ENCODE measurements at places on chromosomes 4 and X.

- DNase-seq, result no peak
Measured at GRCh38 chr4:7333024-7333780, 101.5 kb downstream of the PSAPL1 start.

DNA sequence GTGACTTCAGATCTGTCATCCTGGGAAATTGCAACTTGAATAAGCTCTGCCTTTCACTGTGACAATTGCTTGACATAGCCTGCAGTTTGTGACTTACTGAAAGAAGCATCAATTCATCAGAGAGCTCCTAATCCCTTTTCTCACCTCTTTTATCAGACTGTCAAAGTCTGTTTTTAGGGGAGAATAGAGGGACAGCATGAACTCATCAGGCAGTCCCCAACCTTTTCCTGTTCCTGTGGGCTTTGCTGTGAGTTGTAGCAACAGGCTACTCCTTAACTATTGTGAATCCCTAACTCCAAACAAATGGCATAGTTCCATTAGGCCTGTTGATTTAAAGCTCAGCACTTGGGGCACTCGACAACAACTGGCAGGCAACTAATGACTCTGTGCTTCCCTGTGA is 64.9 kb downstream of the DOCK11 start:
- DNase-seq, result no peak

GRCh38 chrX:56803850-56804681 is 75.0 kb downstream of the NBDY start:
- DNase-seq, result no peak

DNA sequence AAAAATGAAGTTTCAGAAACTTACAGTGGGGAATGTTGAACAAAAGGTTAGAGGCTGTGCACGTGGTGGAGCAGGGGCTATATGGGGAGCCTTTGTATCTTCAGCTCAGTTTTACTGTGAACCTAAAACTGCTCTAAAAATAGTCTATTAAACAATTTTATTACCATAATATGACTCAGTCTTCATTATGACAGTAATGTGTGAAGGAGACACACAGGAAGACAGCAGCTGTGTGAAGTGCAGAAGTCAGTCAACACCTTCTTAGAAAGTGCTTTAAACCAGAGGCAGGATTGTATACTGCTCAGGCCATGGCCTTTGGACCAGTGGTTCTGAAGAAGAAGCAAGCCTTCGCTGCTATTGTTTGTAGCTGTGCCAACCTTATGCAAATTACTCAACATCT is 89.7 kb downstream of the ARHGAP10 start:
- DNase-seq, result no peak

DNA sequence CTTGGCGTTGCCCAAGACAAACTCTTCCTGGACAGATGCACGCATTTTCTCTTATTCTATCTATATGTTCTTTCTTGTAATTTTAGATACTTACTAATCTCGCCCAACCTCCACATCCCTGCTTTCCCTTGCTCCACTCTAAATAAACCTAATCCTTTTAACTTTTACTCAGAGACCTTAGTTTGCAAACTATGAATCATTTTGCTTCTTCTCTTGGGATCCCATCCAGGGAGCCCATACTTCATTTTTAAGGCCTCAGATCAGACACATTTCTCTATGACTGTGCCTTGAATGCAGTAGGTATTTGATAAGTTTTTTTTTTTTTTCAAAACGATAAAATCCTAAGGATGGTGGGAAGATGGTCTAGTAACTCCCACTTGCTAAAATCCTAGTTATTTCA is 353.8 kb upstream of the HAND2 start:
- no peak for DNase-seq

GRCh38 chrX:139905051-139905450 is 27.8 kb downstream of the ATP11C start:
- DNase-seq, result no peak

DNA sequence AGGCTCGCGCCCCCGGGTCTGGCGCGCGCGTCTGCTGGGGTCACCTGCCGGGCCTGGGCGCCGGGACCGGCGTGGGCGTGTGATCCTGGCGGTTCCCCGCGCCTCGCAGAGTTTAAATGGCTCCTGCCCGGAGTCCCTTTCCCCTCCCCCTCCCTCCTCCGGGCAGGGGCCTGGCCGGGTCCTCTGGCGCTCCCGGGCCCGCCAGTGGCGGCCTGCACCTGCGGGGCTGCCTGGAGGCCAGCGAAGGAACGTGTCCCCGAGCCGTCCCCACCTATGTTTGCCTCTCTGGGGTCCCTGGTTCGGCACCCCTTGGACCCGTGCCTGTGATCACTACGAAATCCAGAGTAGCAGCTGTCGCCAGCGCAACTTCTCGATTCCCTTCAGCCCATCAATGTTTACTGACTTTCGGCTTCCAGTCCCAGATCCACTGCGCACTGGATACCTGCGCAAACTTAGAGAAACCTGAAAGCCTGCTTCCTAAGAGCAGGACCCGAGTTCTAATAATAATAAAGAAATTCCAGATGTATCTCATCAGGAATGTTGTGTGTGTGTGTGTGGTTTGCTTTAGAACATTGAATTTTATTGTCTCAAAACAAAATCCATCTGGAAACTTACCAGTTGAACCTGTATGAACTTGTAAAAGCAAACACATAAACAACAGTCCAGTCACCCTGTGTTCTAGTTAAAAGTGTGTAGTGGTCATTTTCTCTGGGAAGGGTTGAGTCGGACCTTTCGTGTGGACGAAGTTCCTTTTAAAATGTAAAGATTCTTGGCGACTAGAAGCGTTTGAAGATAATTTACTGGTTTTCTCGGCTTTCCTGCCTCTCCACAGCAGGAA is 788 bp downstream of the SHROOM2 start:
- DNase-seq, result no peak

- DNase-seq, result peak; percentile 48
Measured at GRCh38 chr4:155376387-155377268, at the start of gene MAP9. TSS of gene MAP9 (minus strand) at chr4:155376965. CDS start at chr4:155375850, 1,115 bp downstream.

- no peak for DNase-seq
Measured at GRCh38 chrX:21438792-21439191, 64.6 kb downstream of the CNKSR2 start.

GRCh38 chr4:145199051-145199716 is 18.8 kb upstream of the OTUD4 start:
- DNase-seq, result no peak

GRCh38 chr4:168199260-168199957 is 107.1 kb downstream of the ANXA10 start:
- no peak for DNase-seq

DNA sequence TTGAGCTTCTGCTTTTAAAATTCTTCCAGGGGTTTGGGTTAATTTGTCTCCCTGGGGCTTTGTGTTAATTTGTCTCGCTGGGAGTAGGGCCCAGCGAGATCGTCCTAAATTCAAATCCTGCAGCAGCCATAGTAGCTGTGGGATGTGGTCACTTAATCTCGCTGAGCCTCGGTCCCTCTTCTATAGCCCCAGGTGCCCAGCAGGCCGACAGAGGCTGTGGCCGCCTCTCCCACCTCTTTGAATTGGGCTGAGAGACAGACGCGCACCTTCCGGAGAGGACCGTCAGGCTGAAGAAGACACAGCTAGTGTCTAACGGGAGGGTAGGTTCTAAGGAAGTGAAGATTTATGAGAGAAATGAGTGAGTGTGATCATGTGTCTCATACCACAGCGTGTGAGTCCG is 15.7 kb upstream of the WFS1 start:
- DNase-seq, result no peak

- DNase-seq, result no peak
Measured at GRCh38 chr4:165606465-165607205, 227.8 kb downstream of the CPE start.

- no peak for DNase-seq
Measured at GRCh38 chrX:100731441-100732281, at the start of gene SYTL4. TSS of gene SYTL4 (minus strand) at chrX:100732121. CDS start at chrX:100702037, 30,084 bp downstream.

DNA sequence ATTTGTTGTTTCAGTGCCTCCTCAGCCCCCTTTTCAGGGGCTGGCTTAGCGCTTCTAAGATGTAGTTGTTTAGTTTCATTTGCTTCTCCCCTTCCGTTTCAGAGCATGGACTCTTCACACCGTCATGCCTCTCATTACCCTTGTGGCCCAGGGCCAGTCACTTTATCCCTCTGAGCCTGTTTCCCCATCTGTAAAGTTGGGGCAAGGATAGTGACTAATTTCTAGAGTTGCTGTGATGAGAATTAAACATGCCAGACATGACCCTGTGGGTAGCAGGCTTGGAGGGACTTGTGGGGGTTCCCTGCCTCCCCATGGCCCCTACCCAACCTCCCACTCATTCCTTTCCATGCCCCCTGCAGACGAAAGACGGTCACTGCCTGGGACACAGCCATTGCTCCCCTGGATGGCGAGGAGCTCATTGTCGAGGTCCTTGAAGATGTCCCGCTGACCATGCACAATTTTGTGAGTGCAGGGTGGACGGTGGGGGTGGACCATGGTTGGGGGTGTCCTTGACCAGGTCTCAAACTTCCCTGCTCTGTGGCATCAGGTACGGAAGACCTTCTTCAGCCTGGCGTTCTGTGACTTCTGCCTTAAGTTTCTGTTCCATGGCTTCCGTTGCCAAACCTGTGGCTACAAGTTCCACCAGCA is 3.6 kb downstream of the ARAF start:
- DNase-seq, result no peak

GRCh38 chr4:152171556-152171955 is 364.3 kb downstream of the FBXW7 start:
- DNase-seq, result no peak

DNA sequence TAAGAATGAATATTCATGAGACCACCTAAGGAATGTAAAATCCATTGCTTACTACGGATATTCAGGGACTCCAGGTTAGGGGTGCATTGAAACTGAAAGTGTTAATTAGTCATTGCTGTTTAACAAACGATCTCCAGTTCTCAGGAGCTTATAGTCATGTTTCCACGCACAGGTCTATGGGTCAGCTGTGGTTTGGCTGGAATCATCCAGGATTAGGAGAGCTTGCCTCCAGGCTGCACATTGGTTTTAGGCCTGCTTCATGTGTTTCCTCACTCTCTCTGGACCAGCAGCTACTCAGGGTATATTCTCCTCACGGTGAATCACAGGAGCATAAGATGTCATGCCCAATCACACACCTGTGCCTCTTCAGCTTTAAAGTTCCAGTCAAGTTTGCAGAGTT is 98.9 kb downstream of the ATXN3L start:
- DNase-seq, result no peak
